ENCODE measurements at places on chromosomes 16 and 17.

GRCh38 chr17:74276541-74277009 lies 2.5 kb downstream of the DNAI2 start:
- no peak for DNase-seq

DNA sequence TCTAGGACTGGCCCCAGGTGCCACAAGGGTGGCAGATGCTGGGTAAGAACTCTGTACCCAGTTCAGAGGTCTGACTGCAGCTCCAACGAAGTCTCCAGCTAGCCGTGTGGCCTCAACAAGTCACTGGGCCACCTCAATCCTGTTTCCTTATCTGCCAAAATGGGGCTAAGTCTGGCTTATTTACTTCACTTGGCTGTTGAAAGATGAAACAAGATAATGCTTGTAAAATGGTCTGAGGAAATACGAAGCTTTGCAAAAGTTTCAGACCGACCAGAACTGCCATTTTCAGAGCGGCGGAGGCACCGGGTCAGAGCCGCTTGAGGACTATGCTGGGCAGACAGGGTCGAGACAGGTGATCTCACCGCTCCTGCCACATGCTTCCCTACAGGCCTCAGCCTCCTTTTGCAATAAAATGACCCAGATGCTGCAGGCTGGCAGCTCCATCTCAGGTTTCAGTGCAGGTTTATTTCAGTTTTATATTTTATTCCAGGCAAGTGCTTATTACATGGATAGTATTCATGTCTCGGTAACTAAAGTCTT lies 17.2 kb downstream of the MNT start:
- no peak for DNase-seq

GRCh38 chr17:75152922-75153779 lies 1.2 kb downstream of the JPT1 start:
- no peak for DNase-seq

GRCh38 chr17:41635121-41636097 lies 11.0 kb upstream of the KRT17 start:
- no peak for DNase-seq

DNA sequence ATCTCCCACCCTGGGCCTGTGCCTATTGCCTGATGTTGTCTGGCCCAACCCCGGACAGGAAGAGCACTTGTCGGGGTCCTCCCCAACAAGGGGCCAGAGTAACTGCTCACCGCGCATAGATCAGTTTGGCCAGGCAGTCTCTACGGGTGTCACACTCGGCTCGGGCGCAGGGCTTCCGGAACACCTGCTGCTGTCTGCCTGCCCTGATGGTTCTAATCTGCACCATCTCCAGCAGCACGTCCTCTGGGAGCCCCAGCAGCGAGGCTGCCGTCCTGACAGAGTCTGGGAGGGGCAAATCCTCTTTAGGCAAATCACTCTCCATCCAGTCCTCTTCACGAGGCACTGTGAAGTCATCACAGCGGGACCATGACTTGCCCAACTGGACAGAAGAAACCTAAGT lies 24.0 kb downstream of the MYO19 start:
- DNase-seq, result no peak

- no peak for DNase-seq
These were observed 6.9 kb downstream of the CAMKK1 start for GRCh38 chr17:3885970-3886369.

DNA sequence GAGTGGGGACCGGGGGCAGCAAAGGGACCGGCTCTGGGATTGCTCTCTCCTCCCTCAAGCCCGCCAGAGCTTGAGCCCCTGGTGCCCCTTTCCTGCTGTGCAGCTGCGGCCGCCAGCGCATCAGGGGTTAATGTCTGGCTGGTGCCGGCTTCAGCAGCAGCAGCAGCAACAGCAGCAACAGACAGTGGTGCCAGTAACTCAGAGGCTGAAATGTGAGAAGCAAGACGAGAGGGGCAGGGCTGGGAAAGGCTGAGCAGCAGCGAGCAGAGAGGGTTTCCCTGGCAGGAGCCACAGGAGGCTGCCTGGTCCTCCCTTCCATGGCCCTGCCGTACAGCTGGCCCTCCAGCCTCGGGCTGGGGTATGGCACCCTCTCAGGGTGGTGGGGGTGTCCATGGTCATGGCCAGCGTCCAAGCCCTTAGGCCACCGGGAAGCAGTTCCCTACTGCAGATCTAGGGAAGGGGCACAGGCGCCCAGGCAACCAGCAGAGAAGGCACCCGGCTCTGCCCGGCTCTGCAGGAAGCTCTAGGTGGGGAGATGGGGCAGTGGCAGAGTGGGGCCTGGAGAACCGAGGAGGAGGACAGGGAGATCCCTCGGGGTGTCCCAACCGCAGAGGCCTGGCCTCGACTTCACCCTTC lies 21.1 kb upstream of the TFAP4 start:
- DNase-seq, result peak; percentile 72

DNA sequence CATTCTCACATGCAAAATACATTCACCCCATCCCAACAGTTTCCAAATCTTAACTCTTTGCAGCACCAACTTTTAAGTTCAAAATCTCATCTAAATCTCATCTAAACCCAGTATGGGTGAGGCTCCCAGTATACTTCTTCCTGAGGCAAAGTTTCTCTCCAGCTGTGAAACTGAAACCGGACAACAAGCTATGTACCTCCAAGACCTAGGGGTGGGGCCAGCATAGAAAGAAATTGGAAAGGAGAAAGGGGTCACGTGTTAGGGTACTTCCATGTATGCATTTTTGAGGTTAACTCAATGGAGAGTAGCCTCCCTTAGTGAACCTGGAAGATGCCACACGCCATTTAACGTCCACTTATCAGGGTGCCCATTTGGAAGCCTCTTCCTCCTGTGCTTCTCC lies 23.9 kb upstream of the LRRC75A start:
- no peak for DNase-seq

- no peak for DNase-seq
These were observed 1.6 kb upstream of the SSTR5 start for GRCh38 chr16:1070864-1071408.

- no peak for DNase-seq
These were observed 202.3 kb upstream of the AXIN2 start for GRCh38 chr17:65763786-65764185.

GRCh38 chr17:61484174-61484573 lies 32.0 kb downstream of the TBX4 start:
- no peak for DNase-seq

DNA sequence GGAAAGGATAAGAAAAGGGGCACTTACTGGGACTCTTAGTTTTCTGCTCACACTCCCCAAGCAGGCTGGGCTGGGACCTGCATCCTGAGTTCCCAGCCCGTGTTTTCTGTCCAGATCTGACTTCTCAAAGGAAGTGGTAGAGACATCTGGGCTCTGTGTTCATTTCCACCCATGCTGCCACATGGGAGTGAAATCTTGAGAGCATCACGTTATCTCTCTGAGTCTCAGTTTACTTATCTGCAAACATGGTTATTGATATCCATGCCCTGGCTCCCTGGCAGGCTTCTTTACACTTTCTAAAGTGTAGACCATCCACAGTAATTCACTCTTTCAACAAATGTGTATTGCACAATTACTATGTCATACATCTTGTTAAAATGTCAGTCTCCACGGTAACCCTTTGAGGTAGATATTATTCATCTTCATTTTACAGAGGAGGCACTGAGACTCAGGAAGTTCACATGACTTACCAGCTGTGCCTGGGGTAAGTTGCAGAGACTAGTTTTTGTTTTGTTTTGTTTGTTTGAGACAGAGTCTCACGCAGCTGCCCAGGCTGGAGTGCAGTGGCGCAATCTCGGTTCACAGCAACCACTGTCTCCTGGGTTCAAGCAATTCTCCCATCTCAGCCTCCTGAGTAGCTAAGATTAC lies 3.4 kb downstream of the ZNF688 start:
- no peak for DNase-seq

DNA sequence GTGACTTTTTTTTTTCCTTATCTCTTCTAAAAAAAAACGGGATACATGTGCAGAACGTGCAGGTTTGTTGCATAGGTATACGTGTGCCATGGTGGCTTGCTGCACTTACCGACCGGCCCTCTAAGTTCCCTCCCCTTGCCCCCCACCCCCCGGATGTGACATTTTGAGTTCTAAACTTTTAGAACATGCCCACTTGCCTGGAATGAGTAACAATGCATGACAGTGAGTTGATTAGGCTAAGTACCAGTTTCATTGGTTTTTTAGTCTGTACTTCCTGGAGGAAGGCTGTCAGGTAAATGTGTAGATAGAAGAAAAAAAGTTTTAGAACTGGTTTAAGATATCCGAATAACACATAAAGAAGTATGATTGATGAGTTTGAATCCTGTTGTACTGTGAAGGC lies 4.0 kb downstream of the BPTF start:
- no peak for DNase-seq

- DNase-seq, result peak; percentile 55
These were observed 14.1 kb upstream of the RGS9 start for GRCh38 chr17:65122836-65123756.

- no peak for DNase-seq
These were observed 270.7 kb downstream of the NTN1 start for GRCh38 chr17:9291912-9292560.
